Stimulated activated CD4-positive, alpha-beta T cell treated with anti-CD3 and anti-CD28 coated beads, Interleukin-1b, Interleukin-23, amount 100 ng/mL, for 24 hours (primary cell): ENCODE measurements at places on chromosomes 12 and 14.

- DNase-seq, result no peak
Measured at GRCh38 chr12:40149673-40150260, 43.9 kb upstream of the SLC2A13 start.

GRCh38 chr12:116818948-116819832 is 62.1 kb downstream of the HRK start:
- peak; percentile 78 for DNase-seq

DNA sequence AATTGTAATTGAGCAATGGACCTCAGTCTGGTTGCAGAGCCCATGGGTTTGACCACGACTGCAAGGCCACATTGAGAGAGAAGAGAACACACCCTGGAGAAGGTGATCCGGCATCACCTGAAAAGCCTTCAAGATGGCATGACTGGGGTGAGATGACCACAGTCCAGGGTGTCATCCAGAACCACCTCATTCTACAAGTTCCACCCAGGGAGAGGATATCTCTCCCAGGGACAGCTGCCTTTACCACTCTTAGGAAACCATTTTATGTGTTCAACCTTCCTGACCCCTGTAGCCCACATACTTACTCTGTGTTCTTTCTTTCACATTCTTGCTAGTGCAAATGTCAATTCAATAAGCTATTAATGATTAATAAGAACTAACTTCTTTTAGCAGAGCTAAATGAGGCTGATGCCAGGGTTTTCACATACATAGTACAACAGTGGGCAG is 43.4 kb upstream of the CPM start:
- DNase-seq, result no peak

DNA sequence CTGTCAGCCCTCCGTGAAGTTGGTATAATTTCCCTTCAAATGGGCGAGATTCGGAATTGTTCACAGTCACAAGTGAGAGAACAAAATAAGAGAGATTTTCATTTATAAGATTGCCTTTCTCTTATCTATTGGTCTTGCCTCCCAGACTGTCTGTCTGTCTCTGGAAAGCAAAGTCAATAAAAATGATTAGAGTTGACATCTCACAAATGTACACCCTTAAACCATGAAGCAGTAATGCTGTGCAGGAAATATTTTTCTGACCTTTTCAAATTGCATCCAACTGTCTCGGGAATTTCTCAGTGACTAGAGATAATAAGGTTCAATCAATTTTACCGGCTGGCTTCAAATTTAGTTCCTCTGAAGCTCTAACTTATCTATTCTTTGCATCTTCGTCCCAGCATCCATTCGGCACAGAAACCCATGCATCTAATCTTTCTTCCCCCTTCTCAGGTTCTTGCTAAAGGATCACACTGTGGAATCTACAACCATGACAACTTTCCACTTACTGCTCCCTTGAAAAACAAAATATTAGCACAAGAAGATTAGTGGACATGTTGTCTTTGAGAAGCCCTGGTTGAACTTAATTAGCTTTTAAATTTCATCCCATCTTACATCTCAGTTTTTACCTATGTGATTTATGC is 93.1 kb downstream of the RMST start:
- no peak for DNase-seq

DNA sequence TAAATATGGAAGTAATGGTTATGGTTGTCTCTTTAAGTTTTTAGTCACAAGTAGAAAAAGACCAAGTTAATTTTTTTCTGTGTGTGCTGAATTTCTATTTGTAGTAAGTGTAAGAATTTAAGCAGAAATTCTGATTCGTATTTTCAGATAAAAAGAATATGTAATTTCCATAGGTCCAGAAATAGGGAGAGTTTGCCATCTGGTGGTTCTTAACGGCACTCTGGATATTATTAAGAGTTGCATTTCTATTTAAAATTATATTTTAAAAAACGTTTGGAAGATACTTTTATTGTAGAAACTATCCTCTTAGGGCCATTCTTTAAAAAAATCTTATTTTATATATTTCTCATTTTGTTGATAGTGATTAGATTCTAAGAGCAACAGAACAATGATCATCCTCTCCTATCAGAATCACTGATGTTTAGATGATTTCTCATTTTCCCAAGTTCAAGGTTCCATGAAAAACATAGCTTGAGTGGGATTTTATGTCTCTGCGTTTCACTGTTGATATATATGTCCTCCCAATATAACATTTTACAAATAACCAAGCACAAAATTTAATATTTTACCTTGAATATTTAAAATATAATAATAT is 88.3 kb downstream of the LRRK2 start:
- no peak for DNase-seq

DNA sequence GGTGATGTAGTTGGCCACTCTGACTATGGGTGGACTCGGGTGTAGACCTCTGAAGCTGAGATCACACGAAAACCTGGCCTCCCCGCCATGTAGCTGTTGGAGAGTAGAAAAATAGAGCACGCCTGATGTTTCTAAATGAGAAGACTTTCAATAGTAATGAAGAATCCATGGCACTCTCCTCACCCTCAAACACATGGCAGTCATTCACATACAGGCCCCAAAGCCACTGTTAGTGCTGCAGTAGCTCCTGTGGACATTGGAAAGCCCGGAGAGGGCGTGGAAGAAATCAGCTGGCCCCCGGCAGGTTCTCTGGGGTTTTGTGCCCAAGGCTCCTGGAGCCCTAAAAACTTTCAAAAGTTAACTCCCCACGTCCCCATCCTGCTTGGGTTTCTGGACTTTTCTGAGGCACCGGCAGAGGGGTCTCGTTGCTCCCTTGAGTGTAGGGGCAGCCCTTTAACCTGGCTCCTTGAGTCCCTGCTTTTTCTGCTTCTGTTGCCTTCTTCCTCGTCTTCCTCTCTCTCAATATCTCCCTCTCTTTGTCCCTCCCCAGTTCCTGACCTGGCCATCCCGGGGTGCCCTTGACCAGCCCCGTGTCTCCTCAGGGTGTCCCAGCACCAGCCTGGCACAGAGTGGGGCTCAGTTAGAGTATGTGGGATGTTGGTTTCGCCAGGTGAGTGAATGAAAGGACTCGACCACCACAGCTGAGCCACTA is 8.3 kb downstream of the MEG3 start:
- no peak for DNase-seq

GRCh38 chr14:92382677-92383076 is 59.7 kb downstream of the SLC24A4 start:
- DNase-seq, result no peak

GRCh38 chr12:93243689-93244513 is 133.8 kb upstream of the NUDT4 start:
- DNase-seq, result no peak

DNA sequence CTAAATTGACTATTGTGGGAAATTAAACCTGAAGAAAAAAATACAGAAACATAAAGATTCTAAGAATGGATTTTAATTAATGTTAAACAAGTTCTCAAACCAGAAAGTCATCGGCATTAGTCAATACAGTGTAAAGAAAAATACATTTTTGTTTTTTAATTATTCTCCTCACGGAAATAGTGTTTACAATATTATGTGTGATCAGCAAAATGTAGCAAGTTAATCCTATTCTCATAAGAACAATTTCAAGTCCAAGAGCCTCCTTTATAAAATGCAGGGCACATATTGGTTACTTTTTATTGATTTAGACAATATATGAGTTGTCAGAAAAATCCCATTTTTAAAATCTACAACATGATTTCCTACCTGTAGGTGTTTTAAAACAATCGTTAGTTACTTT is 158.0 kb upstream of the MGAT4C start:
- DNase-seq, result no peak

DNA sequence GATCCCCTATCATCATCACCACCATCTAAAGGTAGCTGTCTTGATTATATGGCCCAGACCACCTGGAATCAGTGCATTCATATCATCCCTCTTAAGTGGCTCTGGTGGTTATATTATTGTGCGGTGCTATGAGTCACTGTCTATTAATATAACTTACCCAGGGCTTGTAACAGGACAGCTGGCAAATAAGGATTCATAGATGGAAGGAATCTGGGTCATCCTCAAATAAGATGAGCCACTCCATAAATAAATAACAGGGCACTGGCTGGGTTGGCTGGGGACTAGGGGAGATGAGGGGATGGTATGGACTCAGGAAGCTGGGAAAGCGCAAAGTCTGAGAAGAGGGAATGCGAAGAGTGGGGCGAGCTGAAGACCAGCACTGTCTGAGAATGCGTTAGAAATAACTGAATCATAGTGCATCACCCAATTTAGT is 216.1 kb downstream of the NUAK1 start:
- DNase-seq, result no peak

- DNase-seq, result no peak
Measured at GRCh38 chr14:44405011-44405486, 102.0 kb downstream of the FSCB start.

- DNase-seq, result no peak
Measured at GRCh38 chr14:100107236-100107635, 42.0 kb downstream of the EVL start.

GRCh38 chr14:48350971-48351370 is 675.6 kb upstream of the MDGA2 start:
- no peak for DNase-seq

GRCh38 chr12:49909826-49910225 is 6.1 kb upstream of the FAIM2 start:
- no peak for DNase-seq

DNA sequence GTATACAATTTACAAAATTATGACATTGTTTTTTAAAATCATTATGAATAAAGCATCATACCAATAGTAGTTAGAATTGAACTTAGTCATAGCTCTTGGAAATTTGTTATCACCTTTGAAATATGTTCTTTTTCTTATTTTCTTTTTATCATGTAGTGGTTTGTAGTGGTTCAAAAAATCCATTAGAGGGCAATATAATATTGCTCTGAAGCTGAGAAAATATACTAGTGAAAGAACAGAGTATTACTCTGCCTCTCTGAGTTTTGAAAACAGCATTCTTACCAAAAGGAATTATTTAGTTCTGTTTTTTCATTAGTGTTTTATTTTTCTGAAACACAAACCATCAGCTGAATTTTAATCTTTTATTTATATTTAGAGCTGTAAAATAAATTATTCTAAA is 76.2 kb downstream of the PDZRN4 start:
- DNase-seq, result no peak

DNA sequence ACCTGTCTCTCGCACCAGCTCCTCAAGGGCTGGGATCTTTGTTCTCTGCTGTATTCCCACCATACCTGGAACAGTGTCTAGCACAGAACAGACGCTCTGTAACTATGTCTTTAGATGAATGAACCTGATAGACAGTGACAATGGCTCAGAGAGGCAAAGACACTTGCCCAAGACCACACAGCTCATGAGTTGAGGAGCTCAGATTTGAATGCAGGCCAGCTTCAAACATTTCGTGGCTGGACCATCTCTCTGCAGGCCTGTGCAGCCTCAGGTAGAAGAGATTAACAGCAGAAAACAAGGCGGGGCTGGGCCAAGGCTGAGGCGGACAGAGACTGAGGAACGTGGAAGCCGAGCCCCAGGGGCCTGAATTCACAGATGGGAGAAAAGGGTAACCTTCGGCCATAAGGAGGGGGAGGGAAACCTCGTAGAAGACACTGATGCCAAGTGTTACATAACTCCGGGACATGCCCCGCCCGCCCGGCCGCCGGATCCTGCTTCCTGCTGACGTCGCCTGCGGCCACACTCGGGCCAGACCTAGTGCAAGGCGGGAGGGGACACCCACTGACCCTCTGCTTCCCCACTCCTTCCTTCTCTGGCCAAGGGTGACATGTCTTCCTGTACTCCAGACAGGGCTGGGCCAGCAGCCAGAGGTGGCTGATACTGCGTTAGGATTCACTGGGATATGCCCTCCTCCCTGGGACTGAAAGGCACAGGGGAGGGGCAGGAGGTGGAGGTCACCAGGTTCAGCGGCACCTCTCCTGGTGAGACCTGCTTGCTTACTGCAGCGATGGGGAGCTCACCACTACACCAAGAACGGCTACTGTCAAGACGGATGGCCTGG is 86.8 kb downstream of the RFLNA start:
- no peak for DNase-seq

DNA sequence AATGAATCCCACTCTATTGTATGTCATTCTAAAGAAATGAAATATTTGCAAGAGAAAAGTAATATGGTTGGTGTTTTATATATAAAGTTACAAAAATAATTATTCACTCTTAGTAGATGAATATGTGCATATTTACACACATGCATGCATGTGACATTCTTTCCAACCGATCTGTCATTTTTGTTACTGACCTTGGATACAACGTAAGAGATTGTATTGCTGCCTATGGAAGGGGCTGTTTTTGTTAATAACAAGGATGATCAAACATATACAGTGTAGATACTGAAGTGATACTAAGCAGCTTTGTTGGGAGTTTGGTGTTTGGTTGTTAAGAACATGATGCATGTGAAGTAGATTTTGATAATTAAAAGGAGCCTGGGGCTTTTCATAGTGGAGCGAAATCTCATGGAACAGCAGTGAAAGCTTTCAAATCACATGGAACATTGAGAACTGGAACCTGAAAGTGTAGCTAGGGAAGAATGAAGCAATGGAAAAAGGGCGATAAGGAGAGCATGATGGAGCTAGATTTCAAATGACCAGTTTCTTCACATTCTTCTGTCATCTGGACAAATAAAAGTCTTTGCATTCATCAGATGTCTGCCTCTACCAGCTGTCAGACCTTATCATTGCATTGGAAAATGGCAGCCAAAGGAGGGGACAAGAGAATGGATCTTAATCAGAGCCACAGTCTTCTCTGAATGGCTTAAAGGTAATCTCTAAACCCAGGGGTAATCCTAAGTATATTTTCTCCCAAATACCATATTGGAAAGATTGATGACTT is 10.0 kb downstream of the BORCS5 start:
- DNase-seq, result no peak

- no peak for DNase-seq
Measured at GRCh38 chr14:100526632-100527031, 60.6 kb downstream of the BEGAIN start.

DNA sequence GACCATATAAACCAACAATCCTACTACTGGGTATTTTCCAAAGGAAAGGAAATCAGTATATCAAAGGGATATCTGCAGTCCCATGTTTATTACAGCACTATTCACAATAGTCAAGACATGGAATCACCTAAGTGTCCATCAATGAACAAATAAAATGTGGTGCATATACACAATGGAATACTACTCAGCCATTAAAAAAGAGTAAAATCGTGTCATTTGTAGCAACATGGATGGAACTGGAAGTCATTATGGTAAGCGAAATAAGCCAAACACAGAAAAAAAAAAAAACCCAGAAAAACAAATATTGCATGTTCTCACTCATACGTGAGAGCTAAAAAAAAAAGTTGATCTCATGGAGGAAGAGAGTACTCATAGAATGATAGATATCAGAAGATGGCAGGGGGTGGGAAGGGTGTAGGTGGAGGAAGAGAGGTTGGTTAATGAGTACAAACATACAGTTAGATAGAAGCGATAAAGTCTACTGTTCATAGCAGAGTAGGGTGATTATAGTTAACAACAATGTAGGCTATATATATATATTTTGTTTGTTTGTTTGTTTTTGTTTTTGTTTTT is 49.3 kb downstream of the BCAT1 start:
- DNase-seq, result no peak

DNA sequence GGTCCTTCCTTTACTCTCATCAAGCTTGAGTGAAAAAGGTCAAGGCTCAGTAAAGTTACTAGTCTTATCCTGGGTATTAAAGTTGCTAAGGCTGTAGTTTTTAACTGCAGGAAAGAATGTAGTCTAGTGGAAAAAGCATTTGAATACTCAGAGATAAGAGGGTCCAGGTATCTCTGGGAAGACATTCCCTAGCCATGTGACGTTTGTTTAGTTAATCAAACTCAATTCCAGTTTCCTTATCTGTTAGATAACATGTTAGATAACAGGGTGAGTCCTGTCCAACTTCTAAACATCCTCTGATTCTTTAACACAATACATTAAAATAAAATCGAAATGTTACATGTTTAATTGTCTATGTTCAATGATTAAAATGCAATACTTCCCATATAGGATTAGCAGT is 720.7 kb upstream of the LMO3 start:
- DNase-seq, result no peak
